ENCODE measurements at places on chromosomes 16 and 17.

DNA sequence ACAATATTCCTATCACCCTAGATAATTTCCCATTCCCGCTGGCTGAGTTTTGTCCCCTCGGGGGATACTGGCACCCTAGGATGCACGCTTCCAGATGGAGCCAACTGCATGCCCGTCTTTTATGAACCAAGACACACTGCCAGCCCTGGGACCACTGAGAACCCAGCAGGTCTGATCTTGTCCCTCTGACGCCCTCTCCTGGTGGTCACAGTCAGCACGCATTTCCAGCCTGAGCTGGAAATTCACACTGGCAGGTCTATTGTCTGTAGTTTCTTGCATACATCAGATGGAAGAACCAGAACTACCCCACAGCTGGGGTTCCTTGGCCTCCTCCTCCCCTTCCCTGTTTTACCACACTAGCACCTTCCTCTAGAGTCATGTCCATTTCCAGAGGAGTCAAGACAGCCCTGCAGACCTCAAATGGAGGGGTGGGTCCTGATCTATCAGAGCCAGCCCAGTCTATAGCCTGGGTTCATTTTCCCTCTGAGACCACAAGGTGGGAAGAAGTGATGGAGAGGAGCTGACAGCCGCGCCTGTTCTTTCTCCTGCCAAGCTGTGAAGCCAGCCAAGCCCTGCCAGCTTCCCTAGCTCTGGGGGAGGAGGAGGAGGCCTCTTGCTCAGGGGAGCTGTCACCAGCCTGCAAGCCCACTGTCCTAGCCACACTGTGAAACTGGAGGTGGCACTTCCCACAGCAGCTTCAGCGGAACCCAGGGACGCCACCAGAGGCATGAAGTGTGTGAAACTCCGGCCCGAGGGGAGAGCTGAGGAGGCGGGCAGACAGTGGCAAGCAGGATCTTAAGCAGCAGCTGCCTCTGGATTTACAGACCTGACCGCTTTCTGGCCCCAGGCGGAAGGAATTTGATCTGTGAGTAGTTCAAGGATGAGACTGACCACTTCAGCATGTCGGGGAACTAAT lies 29.3 kb downstream of the MXRA7 start:
- DNase-seq = peak; percentile 84

- no peak for DNase-seq
Measured at GRCh38 chr16:27993587-27993986, 69.9 kb downstream of the GSG1L start.

- no peak for DNase-seq
Measured at GRCh38 chr17:17888821-17889220, 52.0 kb upstream of the SREBF1 start.

DNA sequence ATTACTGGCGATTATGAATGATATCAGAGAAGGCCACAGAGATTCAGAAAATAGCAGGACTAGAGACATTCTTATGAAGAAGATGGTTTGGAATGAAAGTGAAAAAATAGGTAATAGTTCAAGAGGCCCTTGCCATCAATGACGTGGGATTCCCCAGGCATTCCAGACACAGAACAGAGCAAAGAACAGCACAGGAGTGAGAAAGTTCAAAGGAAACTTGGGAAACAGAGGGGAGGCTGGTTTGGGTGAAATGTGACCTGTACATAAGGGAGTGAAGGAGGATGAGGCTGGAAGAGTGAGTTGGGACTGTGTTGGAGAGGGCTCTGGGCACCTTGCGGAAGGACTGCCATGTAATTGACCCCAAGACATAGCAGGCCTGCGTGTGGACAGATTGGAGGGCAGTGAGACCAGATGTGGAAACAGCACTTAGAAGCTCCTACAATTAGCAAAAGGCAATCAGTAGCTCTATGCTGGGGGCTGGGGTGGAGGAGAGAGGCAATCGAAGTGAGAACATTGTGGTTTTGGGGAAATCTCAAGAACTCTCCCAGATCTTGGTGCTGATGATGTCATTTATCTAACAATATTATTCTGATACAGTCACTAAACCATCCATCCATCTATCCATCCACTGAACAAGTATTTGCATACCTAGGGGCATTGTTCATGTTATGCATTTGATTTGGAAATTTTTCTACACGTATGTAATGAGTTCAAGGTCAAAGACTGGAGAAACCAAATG lies 365.3 kb upstream of the ZFHX3 start:
- no peak for DNase-seq

DNA sequence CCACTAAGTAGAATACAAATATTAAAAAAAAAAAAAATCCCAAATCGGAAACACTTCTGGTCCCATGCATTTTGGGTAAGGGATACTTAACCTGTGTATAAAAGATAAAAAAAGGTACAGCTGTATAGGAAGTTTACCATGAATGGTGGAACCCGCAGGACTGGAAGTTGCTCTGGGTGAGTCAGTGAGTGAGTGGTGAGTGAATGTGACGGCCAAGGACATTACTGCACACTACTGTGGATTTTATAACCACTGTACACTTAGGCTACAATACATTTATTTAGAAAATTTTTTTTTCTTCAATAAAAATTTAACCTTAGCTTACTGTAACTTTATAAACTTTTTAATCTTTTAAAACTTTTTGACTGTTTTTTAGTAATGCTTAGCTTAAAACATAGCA lies 71.3 kb upstream of the BCAR1 start:
- peak; percentile 39 for DNase-seq

DNA sequence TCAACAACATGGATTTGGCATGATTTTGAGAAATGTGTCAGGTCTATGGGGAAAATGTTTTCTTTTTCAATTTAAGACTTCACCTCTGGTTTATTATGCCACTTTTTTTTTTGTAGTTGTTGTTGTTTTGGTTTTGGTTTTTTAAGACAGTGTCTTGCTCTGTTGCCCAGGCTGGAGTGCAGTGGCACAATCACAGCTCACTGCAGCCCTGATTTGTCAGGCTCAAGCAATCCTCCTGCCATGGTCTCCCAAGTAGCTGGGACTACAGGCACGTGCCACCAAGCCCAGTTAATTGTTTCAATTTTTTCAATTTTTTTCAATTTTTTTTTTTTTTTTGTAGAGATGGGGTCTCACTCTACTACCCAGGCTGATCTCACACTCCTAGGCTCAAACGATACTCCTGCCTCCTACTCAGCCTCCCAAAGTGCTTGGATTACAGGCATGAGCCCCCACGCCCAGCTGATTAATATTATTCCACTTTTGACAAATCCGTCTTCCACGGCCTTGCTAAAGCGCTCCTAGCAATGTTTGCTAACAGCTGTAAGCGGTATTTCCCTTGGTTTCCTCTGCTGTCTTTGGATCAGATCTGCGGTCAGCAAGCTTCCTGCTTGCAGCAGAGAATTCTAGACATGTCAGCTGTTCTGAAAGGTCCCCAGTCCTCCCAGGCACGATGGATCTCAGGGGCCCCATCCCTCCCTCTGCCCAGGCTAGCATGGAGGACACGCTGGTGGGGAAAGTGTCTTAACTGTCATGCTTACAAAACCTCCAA lies 7.0 kb upstream of the MILR1 start:
- peak; percentile 81 for DNase-seq

DNA sequence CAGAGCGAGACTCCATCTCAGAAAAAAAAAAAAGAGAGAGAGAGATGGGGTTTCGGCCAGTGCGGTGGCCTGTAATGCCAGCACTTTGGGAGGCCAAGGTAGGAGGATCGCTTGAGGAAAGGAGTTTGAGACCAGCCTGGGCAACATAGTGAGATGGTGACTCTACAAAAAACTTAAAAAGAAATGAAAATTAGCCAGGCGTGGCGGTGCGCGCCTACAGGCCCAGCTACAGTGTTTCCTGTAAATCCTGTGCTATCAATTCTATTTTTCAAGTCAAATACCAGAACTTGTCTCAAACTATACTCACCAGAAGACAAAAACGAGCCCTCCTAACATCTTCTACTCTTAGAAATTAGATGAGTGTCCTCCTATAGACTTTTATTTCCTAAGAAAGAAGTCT lies 19.3 kb downstream of the UBE2O start:
- DNase-seq = no peak

GRCh38 chr17:7440834-7441195 lies 1.5 kb downstream of the FGF11 start:
- DNase-seq = no peak

- DNase-seq = no peak
Measured at GRCh38 chr17:30594223-30594952, 117.2 kb downstream of the GOSR1 start.

DNA sequence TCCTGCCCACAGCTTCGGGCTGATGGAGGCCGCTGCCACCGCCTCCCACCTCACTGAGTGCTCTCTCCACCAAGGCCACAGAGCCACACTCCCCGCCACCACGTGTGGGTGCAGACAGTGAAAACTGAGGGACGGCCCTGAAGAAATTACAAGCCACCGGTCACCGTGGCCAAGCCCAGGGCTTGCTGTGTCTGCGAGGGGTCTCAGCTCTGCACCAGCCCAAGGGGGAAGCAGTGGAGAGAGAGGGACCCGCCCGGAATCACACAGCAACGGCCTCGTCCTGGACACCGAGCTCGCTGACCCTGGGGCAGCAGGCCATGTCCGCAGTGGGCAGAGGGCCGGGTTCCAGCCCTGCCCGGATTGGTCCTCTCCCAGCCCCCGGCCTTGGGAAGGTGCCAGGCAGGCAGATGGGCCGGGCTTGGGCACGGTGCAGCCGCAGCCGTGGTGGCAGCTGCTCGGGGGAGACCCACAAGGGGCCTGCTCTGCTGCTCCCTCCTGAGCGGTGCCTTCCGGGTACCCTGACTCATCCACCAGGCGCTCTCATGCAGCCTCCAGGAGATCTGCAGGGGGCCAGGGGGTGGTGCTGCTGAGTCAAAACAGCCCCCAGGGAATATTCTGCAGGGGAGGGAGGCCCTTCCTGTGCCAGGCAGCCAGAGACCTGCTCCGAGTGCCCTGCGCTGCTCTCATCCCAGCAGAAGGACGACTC lies 52.0 kb downstream of the CBFA2T3 start:
- DNase-seq = peak; percentile 81

- DNase-seq = no peak
Measured at GRCh38 chr17:49051269-49051668, 54.1 kb downstream of the IGF2BP1 start.

DNA sequence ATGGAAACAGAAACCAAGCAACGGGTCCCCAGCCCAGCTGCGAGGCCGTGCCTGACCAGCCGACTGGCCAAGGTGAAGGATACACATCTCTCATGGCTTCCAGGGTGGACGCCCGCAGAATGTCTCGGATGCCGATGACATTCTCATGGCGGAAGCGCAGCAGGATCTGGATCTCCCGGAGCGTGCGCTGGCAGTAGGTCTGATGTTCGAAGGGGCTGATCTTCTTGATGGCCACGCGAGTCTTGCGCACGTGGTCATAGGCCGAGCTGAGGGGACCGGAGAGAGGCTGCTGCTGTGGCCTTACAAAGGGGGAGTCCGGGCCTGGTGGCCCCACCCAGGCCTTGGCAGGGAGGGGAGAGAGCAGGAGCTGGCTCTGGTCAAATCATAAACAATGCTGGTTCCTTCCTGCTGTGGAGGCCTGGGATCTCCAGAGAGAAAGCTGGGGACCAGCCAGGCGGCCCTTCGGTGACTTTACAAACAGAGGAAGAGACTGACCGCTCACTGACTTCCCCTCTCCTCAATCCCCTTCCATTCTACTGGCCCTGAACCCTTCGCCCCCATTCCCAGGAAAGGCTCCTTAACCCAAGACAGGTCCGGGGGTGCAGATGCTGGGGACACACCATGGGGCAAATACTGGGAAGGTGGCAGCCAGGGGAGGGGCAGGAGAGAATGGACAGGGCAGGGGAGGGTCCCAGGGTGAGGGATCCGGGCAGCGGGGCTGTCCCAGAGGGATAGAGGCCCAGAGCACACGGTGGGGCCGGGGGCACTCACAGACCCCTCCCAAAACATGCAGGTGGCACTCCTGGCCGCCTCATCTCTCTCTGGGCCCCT lies 1.1 kb downstream of the MAPK3 start:
- peak; percentile 21 for DNase-seq

GRCh38 chr17:17455173-17455572 lies 21.6 kb upstream of the MED9 start:
- no peak for DNase-seq

DNA sequence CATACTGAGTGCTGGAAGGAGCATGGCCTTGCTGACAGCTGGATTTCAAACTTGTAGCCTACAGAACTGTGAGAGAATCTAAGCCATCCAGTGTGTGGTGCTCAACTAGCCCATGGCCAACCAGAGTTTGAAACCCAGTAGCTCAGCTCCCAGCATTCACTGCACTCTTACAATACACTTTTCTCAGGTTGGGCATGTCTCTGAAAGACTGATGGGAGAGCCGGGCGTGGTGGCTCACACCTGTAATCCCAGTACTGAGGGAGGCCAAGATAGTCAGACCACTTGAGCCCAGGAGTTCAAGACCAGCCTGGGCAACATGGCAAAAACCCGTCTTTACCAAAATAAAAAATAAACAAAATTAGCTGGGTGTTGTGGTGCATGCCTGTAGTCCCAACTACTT lies 3.8 kb downstream of the CPNE2 start:
- DNase-seq = no peak

GRCh38 chr17:7982666-7983065 lies 19.7 kb upstream of the GUCY2D start:
- peak; percentile 49 for DNase-seq

DNA sequence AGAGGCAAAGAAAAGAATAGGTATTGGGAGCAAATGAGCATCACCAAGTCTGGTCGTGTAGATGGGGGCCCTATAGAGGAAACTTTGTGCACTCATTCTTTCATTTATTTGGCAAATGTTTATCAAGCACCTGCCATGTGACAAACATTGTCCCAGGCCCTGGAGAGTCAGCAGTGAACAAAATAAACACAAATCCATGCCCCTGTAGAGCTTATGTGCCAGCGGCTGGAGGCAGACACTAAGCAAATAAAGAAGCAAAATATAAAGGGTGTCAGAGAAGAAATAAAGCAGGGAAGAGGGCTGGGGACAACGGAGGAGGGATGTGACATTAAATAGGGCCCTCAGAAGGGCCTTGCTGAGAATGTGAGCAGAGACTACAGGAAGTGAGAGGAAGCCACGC lies 45.5 kb downstream of the KATNIP start:
- no peak for DNase-seq

DNA sequence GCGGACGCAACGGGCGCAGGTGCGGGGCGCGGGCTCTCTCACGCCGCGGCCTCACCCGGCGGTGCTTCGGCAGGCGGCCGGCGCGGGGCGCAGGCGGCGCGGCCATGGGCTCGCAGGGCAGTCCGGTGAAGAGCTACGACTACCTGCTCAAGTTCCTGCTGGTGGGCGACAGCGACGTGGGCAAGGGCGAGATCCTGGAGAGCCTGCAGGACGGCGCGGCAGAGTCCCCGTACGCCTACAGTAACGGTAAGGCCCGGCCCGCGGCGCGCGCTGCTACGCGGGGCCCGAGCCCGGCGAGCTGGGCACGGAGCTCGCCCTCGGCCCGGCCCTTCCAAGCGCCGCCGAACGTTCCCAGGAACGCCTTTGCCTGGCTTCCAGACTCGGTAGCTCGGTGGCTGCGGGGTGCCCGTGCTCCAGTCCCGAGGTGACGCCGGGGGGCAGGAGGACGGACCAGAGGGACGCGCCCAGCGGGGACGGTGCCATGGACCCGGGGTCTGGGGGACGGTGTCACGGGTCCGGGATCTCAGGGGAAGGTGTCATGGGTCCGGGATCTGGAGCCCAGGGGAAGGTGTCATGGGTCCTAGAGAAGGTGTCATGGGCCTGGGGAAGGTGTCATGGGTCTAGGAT lies 435 bp downstream of the RAB40C start:
- DNase-seq = peak; percentile 46

GRCh38 chr16:87166934-87167333 lies 150.3 kb downstream of the C16orf95 start:
- DNase-seq = no peak

- no peak for DNase-seq
Measured at GRCh38 chr16:82328881-82329469, 159.0 kb upstream of the MPHOSPH6 start.

GRCh38 chr17:80858301-80859001 lies 133.2 kb upstream of the CHMP6 start:
- DNase-seq = no peak

Measured in fibroblast of pulmonary artery (primary cell).